Sigmoid colon (tissue), 7 donors: ENCODE measurements at places on chromosomes 4 and X. TPM values are rescaled to one million over a fixed set of nuclear protein-coding genes. Genes with fewer than 3 reads are reported as not detected.

DNA sequence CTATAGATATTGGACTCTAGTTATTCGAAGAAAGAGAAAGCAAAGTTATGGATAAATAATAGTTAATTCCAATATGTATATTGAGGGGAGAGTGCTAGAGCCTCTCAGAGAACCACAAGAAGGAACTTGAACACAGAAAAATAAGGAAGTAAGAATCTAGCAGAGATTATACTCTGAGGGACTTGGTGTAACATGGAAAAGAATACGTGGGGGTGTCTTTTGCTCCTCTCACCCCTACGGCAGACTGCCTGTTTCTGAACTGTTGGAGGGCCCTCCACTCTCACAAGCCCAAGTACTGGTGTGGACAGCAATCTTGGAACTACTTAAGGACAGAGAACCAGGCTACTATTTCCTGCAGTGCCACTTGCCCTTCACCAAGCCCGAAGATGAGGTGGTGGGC, 1174.4 kb upstream of the PCDH10 start:
- no peak for DNase-seq
- no peaks in the 10 kb centered on the region for H3K4me1 ChIP-seq
- no peak overlapping the region for H3K4me3 ChIP-seq
- no peaks in the 10 kb centered on the region for H3K27me3 ChIP-seq
- no peaks in the 10 kb centered on the region for H3K36me3 ChIP-seq
- no peak overlapping the region for H3K27ac ChIP-seq

- H3K36me3 ChIP-seq = no peaks in the 10 kb centered on the region
- H3K27me3 ChIP-seq = no peaks in the 10 kb centered on the region
- H3K4me3 ChIP-seq = no peak overlapping the region
- H3K4me1 ChIP-seq = no peaks in the 10 kb centered on the region
- DNase-seq = no peak
- no peak overlapping the region for H3K27ac ChIP-seq
Observed at GRCh38 chr4:71253545-71253944, 85.3 kb upstream of the SLC4A4 start.

GRCh38 chrX:7202206-7202605, 54.3 kb upstream of the PUDP start:
- no peak for DNase-seq
- no peaks in the 10 kb centered on the region for H3K36me3 ChIP-seq
- no peaks in the 10 kb centered on the region for H3K27me3 ChIP-seq
- H3K4me1 ChIP-seq = no peaks in the 10 kb centered on the region

DNA sequence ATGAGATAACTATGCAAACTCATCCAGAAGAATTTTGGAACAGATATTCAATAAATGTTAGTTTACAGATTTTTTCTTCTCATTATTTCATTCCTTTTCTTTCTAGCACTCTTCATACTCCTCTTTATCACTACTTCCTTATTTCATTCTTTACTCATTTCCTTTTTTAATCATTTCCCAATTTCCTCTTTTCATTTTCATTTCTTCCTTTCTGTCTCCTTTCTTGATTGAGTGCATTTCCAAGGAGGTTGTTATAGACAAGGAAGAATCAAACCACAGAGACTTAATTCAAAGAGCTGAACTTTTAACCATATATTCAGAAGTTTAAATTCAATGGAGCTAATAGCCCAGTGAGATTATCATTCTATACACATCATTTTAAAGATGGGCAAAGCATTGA, 600.7 kb downstream of the ARAP2 start:
- no peak overlapping the region for H3K4me3 ChIP-seq
- no peaks in the 10 kb centered on the region for H3K36me3 ChIP-seq
- no peak overlapping the region for H3K27ac ChIP-seq
- no peaks in the 10 kb centered on the region for H3K27me3 ChIP-seq

DNA sequence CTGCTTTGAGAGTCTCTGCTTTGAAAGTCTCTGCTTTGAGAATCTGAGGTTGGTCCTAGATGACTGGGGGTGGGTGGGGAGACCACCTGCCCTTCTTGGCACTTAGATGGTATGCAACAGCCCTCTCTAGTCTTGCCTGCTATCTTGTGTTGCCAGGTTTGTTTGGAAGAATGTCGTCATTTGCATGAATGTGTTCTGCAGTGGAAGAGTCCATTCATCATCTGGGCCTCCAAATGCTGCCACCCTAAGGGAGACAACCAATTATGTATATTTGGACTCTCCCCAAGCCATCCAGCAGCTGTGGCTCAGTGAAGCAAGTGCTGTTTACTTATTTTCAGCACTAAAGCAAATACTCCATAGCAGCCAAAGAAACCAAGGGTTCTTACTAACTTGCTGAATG, 44.6 kb upstream of the TRPC5OS start:
- no peaks in the 10 kb centered on the region for H3K4me1 ChIP-seq
- no peaks in the 10 kb centered on the region for H3K27me3 ChIP-seq
- H3K27ac ChIP-seq = no peak overlapping the region
- no peaks in the 10 kb centered on the region for H3K36me3 ChIP-seq
- H3K4me3 ChIP-seq = no peak overlapping the region

GRCh38 chr4:41155194-41155830, 59.0 kb downstream of the APBB2 start:
- no peaks in the 10 kb centered on the region for H3K27me3 ChIP-seq
- peaks cover 31% of the 10 kb centered on the region for H3K4me1 ChIP-seq
- peak overlapping the region; percentile 21 for H3K27ac ChIP-seq

GRCh38 chr4:108336076-108336475, 167.3 kb upstream of the LEF1 start:
- H3K27ac ChIP-seq = no peak overlapping the region
- H3K4me1 ChIP-seq = no peaks in the 10 kb centered on the region
- no peak overlapping the region for H3K4me3 ChIP-seq
- DNase-seq = no peak
- no peaks in the 10 kb centered on the region for H3K36me3 ChIP-seq

DNA sequence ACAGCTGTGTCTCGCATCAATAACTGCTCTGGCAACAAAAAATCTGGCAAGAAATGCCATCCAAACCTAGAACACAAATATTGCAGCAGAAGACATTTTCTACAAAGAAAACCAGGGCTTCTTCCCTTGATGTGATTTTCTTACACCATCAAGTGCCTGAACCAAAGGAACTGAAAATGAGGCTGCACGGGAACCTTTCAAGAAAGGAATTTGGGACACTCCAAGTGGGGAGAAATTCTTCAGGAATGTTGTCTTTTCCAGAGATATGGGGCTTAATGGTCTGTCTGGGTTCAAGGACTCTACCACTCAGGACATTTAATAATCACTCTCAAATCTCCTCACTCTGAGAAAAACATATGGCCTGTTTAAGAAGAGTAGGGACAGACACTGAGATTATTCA, 57.6 kb downstream of the PRDM5 start:
- no peak for DNase-seq
- H3K4me3 ChIP-seq = no peak overlapping the region
- no peak overlapping the region for H3K27ac ChIP-seq
- peaks cover 7% of the 10 kb centered on the region for H3K4me1 ChIP-seq

GRCh38 chrX:15918003-15918402, 63.4 kb upstream of the AP1S2 start:
- no peaks in the 10 kb centered on the region for H3K4me1 ChIP-seq
- no peaks in the 10 kb centered on the region for H3K36me3 ChIP-seq
- no peak overlapping the region for H3K27ac ChIP-seq
- H3K27me3 ChIP-seq = no peaks in the 10 kb centered on the region
- DNase-seq = no peak

DNA sequence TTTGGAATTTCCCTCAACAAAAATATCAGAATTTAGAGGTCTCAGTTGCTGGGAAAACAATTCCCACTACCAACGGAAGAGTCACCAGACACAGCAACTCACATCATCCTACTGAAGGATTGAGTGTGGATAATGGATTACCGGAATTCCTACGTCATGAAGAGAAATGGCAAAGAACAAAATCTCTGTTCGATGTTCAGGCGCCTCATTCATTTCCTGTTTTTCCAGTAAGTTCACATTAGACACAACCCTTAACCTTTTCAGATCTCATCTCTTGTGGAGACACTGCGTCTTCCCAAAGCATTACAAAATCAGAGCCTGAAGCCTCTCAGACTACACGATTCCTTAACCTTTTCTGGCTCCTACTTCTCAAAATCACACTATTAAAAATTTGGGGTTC, 58.5 kb upstream of the CPEB2 start:
- no peaks in the 10 kb centered on the region for H3K36me3 ChIP-seq
- no peaks in the 10 kb centered on the region for H3K27me3 ChIP-seq
- H3K4me3 ChIP-seq = no peak overlapping the region
- no peak overlapping the region for H3K27ac ChIP-seq
- H3K4me1 ChIP-seq = no peaks in the 10 kb centered on the region

GRCh38 chr4:157700898-157701694, 471.7 kb downstream of the GASK1B start:
- H3K27ac ChIP-seq = no peak overlapping the region
- H3K4me1 ChIP-seq = no peaks in the 10 kb centered on the region

- H3K4me3 ChIP-seq = no peak overlapping the region
- H3K4me1 ChIP-seq = no peaks in the 10 kb centered on the region
- H3K27ac ChIP-seq = no peak overlapping the region
- DNase-seq = no peak
- no peaks in the 10 kb centered on the region for H3K36me3 ChIP-seq
- no peaks in the 10 kb centered on the region for H3K27me3 ChIP-seq
Observed at GRCh38 chrX:129823115-129823514, 20.6 kb downstream of the ZDHHC9 start.

DNA sequence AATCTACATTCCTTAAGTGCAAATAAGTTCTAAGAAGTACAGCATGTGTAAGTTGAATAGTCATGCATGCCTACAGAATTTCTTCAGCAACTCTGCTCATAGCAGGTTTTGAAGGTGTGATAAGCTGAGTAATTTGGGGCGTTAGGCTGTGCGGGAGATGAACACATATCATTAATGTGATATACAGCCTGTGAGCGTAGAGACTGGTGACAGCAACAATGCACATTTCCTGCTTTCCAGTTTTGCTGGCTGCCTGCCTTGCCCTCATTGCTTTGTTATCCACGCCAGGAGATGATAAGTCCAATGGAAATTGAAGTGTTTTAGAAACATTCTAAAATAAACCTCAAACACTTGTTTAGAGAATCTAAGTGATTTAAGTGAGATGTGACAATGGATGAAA, 1709.4 kb downstream of the ARAP2 start:
- no peaks in the 10 kb centered on the region for H3K4me1 ChIP-seq
- H3K36me3 ChIP-seq = no peaks in the 10 kb centered on the region
- no peak for DNase-seq
- H3K27ac ChIP-seq = no peak overlapping the region

DNA sequence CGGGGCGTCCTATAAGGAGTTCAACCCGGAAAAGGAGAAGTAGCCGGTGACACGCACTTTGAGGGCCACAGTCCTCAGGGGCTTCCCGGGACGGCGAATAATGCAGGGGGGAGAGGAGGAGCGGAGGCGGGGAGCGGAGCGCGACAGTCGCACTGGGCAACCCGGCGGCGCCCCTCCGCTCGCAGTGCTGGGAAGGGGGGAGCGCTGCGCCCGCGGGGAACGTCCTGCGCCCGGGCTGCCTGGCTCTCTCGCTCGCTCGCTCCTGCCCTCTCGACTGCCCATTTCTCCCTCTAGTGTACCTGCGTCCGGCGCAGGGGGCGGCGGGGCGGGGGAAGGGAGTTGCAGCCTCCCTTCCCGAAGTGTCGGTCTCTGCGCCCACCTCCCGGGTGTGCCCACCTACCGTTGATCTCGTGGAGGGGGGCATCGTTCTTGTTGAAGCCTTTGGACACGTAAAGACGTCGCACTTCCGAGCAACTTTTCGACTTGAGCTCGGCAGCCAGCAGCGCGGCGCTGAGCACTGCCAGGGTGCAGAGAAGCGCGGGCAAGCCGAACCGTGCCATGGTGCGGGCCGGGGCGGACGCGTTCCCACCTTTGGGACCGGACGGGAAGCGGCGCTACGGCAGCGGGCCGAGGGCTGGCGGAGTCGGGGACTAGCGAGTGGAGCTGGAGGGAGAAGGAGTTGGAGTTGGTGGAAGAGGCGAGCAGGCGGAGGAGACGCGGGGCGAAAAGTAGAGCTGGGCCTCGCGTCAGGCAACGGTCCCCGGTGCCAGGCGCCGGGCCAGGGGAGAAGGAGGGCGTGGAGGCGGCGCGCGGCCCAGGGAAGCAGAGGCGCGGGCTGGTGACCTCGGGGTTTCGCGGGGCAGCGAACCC, 648 bp downstream of the GPC4 start:
- H3K36me3 ChIP-seq = no peaks in the 10 kb centered on the region
- no peaks in the 10 kb centered on the region for H3K4me1 ChIP-seq
- H3K27me3 ChIP-seq = no peaks in the 10 kb centered on the region
- peak overlapping the region; percentile 73 for H3K4me3 ChIP-seq

DNA sequence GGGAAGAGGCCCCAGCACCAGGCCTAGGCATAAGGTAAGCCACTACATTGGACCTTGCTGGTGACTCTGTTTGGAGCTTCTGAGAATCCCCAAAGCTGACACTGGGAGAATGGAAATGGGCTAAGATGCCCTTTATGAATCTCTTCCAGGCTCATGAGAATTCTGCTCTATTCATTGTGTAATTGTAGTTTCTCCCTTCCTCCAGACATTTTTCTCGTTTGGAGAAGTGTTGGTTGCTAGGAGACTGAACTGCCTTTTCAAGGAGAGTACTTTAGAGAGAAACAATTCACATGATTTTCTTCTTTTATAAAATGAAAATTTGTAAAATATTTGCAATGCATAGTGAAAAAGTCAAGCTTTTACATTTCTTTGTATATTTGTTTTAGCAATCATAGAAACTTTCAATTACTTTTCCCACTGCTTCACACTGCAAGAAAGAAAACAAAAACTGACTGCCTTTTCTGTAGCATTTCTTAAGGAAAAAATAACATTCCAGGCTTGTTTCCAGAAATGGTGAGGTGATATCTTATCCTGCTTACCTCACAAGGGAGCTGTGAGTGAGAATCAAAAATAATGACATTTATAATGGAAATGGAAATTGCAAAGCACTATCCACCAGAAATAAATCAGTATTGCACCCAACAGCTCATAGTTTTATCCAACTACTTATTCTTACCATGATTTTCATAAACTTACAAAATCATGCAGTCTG, 24.9 kb upstream of the DCHS2 start:
- no peak overlapping the region for H3K4me3 ChIP-seq
- no peaks in the 10 kb centered on the region for H3K4me1 ChIP-seq
- H3K27ac ChIP-seq = no peak overlapping the region
- no peaks in the 10 kb centered on the region for H3K36me3 ChIP-seq

- no peaks in the 10 kb centered on the region for H3K4me1 ChIP-seq
- H3K36me3 ChIP-seq = no peaks in the 10 kb centered on the region
- no peaks in the 10 kb centered on the region for H3K27me3 ChIP-seq
- no peak overlapping the region for H3K27ac ChIP-seq
Observed at GRCh38 chrX:17161991-17162390, 213.0 kb upstream of the NHS start.

DNA sequence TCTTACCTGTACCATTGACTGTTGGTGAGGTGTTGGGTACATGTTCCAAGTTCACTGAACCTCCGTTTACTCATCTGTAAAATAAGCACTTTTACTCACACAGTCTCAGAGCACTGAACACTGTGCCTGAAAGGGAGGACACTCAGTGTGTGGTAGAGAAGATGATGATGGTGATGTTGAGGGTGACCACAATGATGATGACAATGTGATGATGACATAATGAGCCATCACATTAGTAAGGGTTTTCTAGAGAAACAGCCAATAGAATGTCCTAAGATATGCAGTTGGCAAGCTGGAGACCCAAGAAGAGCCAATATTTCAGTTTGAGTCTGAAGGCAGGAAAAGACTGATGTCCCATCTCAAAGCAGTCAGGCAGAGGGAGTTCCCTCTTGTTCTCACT, 315.4 kb upstream of the IGFBP7 start:
- DNase-seq = no peak
- H3K4me3 ChIP-seq = no peak overlapping the region
- H3K27ac ChIP-seq = no peak overlapping the region
- no peaks in the 10 kb centered on the region for H3K27me3 ChIP-seq

The COL25A1 gene
- 1.4 TPM for total RNA-seq

The FHDC1 gene
- total RNA-seq = 1.1 TPM

The TMEM156 gene
- 0.66 TPM for total RNA-seq

The CFAP47 gene
- total RNA-seq = 0.14 TPM

The ZGRF1 gene
- 5.3 TPM for total RNA-seq

The EGF gene
- 0.68 TPM for total RNA-seq
